ENCODE measurements at places on chromosomes 4 and X.

DNA sequence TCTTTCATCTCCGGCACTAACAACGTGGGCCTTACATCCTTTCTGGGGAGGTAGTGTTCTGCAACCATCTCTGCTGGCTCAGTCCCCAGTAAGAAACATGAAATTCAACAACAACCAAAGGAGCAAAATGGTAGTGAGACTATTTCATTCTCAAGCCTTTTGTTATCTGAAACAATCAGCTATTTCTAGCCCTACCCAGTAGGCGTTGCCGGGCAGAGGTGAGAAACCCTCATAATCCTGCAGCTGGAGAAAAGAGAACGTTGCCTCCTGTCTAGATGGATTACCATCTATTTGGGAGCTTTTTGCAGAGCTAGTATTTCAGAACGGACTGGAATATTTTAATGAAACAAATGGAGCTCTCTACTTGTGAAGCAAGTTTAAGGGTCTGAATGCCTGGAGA is 66.4 kb upstream of the GPR174 start:
- no peak for DNase-seq

DNA sequence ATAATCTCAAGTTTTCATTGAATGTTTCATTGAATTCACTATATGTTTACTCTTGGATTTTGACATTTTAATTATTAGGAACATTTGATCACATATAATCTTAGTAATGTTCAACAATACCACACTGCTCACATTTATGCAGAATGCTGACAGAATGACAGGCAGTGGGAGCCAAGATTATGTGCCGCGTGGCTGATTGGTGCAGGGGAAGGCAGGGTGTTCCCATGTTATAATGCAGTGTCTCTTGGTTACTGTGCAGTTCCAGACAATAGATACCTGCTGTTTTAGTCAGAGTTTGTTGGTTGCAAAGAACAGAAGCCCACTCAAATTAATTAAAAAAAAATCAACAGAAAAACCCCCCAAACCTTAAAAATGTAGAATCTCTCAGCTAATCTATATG is 33.0 kb downstream of the FHIP1A start:
- DNase-seq = no peak

DNA sequence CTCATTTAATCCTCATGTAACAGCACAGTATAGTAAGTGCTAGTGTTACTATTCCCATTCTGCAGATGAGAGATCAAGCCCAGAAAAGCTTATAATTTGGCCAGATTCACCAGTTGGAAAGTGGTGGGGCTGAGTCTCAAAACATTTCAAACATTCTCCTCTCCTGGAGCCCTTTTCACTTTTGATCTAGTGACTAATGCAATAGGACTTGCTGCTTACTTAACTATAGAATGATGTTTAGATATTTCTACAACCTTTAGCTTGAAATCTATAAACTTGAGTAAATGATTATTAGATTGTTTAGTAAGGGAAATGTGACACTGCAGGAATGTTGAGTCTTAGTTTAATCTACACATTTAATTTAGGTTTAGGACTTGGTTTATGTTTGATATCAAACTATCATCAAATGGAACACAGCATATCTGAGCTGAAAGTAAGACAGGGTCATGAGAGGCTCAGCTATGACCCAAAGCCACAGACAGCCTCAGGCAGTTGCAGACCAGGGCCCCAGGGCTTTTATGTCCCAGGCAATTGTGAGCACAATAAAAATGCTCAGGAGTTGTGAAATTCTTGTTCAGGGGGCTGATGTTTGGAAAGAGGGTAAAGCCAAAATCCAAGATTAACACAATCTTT is 199.5 kb upstream of the HS3ST1 start:
- DNase-seq = no peak

DNA sequence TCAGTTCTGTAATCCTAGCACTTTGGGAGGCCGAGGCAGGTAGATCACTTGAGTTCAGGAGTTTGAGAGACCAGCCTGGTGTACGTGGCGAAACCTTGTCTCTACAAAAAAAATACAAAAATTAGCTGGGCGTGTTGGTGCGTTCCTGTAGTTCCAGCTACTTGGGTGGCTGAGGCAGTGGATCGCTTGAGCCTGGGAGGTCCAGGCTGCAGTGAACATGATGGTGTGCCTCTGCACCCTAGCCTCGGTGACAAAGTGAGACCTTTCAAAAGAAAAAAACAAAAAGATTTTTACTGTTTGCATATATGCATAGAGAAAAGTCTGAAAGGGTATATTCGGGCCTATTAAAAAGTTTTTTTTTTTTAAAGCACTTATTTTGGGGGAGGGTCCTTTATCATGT is 76.1 kb downstream of the KDM6A start:
- DNase-seq = no peak

GRCh38 chr4:87532907-87533306 is 3.7 kb upstream of the SPARCL1 start:
- DNase-seq = no peak

- DNase-seq = no peak
Observed at GRCh38 chr4:5222951-5223350, 171.7 kb downstream of the STK32B start.

GRCh38 chrX:17053502-17053901 is 107.0 kb downstream of the REPS2 start:
- DNase-seq = no peak

GRCh38 chrX:8403988-8404387 is 60.6 kb upstream of the VCX3B start:
- DNase-seq = no peak

DNA sequence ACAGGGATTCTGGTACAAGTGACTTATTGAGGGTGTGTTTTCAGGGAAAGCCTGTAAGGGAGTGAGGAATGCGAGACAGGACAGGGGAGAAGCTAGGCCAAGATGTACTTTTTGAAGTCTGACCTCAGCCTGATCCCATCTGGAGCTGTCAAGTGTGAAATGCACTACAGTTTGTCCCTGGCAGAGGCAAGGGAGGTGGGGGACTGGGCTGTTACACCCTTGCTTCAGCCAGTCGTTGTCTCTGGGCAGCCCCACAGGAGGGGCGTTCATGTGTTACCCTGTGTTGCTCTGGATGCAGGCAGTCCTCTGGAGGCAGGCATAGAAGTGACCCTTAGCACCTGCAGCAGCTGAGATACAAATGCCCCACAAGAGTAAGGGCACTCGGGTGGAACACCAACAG is 25.8 kb downstream of the PPEF1 start:
- DNase-seq = no peak

DNA sequence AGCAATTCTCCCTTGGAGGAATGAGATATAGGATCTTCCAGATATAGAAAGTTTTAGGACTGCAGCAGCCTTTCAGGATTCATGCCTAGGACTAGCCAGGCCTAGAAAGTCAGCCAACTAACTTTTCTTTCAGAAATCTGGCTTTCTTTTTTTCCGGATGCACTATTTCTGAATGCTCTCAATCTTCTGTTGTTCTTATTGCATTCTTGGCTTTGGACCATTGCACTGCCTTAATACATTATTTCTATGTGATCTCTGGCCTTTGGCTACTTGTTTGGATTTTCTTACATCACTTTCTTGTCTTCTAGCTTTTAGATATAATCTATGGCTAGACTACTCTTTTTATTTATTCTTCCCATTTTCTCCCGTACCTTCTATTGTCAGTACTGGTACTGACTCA is 813.1 kb upstream of the HTR2C start:
- no peak for DNase-seq

DNA sequence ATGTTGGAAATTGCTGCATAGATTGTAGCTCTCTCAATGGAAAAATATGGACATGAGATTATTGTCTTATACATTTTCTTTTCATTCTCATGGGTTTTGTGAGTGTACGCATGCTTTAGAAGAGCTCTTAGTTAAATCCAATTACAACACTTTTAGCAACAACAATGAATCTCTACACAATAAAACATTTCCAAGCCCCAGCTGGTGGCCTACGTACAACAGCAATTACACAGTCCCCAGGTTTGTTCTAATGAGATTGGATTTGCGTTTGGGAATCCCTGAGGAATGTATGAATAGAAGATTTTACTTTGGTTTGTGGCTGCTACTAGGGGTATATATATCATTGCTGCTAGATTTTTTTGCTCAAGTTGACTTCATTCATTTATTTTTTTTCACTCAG is 98.6 kb downstream of the FHDC1 start:
- no peak for DNase-seq

GRCh38 chrX:13123247-13123856 is 78.9 kb upstream of the FAM9C start:
- DNase-seq = no peak

GRCh38 chrX:150887906-150888465 is 10.5 kb downstream of the CD99L2 start:
- no peak for DNase-seq

DNA sequence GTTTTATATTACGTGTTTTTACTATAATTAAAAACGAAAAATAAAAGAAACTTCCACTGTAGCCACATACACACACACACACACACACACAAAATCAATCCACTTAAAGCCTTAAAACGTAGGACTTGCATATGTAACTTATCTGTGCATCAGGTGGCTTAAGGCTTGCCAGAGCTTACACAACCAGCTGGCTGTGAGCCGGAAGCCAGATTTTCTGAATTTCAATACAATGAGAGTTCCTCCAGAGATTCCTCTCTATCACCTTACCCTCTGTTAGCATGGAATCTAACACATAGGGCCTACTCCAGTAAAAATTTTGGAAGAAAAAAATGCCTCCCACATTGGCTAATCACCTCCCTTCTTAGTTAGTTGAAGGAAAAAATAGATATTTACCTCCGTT is 27.9 kb upstream of the SLITRK4 start:
- DNase-seq = no peak

- no peak for DNase-seq
Observed at GRCh38 chr4:39312816-39313215, 53.3 kb downstream of the RFC1 start.

GRCh38 chr4:172818901-172819300 is 349.7 kb upstream of the GALNT7 start:
- DNase-seq = no peak

GRCh38 chr4:99324979-99325378 is 3.8 kb upstream of the ADH1B start:
- no peak for DNase-seq

GRCh38 chr4:19659101-19659500 is 592.6 kb upstream of the SLIT2 start:
- no peak for DNase-seq

DNA sequence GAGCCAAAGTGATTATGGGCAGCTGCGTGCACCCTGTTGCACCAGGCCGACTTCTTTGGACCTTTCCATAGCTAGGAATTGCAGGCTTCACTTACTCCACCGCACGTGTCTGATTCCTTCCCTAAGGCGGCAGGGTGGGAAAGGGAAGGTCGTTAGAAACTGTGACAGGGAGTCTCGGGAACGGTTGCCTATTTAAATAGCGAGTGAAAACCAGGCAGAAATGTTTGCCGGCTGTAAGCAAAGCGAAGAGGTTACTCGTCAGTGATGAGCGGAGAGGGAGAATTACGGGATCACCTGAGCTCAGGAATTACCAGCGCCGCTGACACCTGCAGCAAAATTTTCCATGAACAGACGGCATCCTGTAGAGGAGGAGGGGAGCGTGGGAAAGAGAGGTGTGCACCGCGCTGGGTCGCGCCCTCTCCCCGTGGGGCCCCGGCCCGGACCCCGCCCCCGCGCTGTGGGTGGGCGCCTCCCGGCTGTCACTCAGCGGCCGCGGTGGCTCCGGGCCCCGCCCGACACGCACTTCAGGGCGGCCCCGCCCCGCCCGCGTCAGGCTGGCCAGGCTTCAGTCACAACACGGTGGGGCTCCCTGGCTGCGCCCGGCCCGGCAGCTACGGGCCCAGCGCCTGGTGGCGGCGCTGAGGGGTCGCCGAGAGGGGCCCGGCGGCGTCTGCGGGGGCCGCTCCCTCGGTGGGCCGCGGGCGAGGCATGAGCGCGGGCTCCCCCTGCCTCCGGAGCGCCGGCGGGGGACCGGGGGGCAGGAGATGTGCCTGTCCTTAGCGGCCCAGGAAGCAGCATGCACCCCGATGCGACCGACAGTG is at the start of gene SNX25:
Gene SNX25 (plus strand): TSS at position 568 of the 821 bp plus-strand sequence. CDS start 229 bp downstream, at position 797.
- DNase-seq = peak; percentile 84

- no peak for DNase-seq
Observed at GRCh38 chr4:95465010-95465409, 83.8 kb downstream of the UNC5C start.

DNA sequence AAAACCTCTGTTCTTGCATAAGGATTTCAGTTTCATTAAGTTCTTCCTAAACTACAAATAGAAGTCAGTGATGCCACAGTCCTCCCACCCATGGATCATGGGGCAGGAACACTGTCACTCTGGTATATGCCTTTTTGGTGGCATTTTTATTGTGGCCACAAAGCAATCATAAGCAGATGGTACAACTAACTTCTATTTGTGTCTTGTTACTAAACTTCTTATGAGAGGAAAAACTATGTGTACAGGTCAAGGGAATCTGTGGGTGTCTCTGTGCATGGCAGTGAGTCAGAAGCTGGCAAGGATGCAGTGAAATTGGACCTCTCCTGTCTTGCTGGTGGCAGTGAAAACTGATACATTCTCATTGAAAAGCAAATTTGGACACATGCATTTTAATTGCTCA is 245.0 kb upstream of the GPC4 start:
- DNase-seq = no peak

DNA sequence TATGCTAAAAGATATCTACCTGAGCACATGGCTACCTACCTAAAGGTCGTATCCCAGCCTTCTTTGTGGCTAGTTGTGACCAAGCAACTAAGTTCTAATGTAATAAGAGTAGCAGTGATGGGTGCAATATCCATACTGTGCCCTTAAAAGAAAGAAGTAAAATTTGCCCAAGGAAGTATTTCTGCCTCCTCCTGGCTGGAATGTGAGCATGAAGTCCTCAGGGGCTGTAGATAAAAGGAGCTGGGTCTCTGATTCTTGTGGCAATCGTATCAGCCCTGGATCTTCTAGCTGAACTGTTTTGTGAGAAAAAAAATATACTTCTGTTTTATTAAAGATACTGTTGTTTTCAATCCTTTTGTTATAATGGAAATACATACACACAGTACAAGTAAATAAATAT is 217.4 kb downstream of the GPAT3 start:
- no peak for DNase-seq

DNA sequence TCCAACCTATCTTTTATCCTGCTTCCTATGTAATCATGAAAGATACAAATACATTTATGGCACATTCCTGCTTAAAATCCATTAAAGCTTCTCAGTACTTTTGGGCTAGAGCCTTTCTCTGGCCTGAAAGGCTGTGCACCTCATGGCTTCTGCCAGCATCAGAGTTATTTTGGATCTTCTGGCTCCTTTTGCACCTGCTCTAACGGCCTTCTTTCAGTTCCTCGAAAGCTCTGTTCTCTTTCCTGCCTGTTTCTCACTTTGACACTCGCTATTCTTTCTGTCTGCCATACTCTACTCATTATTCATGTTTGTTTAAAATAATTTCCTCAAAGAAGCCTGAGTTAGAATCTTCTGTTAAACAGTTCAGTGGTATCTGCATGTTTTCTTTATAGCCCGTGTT is 86.0 kb downstream of the LRP2BP start:
- DNase-seq = no peak

GRCh38 chr4:174005422-174005821 is 278.0 kb downstream of the FBXO8 start:
- DNase-seq = no peak

DNA sequence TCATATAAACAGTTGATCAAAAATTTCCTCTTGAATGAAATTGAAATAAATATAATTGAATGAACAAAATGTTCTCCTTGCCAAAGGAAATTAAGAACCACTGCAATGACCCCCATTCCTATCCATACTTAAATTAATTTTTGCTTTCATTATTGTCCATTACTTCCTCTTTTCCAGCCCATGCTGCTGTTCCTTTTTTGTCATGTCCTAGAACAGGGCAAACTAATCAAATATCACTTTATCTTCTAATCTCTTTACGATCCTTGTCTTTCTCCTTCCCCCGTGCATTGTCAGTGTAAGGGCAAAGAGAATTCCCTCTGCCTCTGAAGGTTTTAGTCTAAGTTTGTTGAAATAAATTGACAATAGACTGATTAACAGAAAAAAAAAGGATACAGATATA is 203.0 kb downstream of the CENPC start:
- no peak for DNase-seq
